ENCODE measurements at places on chromosomes 1 and 21.
A peak's percentile ranks its signal among the peaks of the same experiment; 100 is the strongest.

GRCh38 chr1:46735708-46736324, 16.9 kb upstream of the EFCAB14 start:
- peak; percentile 32 for DNase-seq

DNA sequence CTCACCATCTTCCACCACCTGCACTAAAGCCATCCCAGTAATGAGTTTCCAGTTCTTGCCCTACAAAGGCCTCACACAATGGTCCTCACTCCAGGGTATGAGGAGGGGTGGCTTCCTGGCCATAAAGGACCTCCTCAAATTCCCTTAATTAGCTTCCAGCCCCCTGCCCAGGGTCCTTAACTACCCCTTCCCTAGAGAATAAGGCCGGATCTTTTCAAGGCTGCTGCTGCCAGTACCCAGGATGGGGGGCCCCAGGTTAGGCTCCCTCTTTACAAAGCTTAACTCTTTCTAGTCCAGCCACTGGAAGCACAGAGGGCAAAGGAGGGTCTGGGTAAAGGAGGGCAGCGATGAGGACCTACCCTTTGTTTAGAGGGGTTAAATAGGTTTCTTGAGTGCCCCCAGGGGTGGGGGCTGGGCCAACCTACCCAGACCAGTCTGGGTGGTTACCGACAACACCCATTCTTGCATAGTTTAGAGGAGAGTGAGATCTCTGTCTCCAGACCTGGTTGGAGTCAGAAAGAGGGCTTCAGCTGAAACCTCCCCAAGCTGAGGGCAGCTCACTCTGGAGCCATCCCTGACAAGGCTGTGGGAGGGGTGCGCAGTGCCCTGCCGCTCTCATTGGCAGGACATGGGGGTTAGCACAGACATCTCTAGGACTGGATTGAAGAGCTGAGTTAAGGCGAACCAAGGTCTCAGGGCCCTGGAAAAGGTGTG, 7.1 kb downstream of the BLACAT1 start:
- DNase-seq = no peak

DNA sequence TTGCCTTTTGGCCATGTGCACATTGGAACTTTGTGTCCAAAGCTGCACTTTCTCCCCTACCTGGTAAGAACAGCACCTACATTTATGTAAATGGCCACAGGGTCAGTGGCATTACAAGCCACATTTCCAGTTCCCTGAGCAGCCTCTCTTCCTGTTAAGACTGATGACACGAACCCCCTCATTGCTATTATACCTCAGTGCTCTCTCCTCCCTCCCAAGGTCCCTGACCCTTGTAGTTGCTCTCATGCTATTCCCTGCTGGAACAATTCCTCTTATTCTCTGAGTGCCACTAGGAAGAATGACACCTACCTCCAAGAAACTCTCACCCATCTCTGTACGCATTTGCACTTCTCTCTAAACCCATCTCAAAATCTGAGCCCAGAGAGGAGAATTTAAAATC, 14.9 kb upstream of the VAV3 start:
- no peak for DNase-seq

GRCh38 chr1:175845338-175845737, 101.9 kb upstream of the TNR start:
- DNase-seq = no peak

- DNase-seq = no peak
Observed at GRCh38 chr1:67582625-67583461, 102.2 kb upstream of the GADD45A start.

DNA sequence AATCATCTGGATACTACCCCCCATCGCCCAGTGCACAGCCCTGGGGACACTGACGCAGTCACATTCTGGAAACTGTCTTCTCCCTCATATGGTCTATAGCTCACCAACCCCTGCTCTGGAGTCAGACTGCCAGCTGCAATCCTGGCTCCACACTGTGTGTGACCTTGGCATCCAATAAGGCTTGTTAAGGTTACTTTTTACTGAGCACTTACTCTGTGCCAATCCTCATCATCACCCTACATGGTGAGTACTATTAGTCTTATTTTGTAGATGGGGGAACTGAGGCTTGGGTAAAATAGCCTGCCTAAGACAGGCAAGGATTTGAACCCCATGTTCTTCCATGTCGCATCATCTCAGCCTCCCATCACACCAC, 34.9 kb downstream of the AHDC1 start:
- no peak for DNase-seq

- DNase-seq = no peak
Observed at GRCh38 chr1:160570840-160571239, 8.5 kb downstream of the CD84 start.

DNA sequence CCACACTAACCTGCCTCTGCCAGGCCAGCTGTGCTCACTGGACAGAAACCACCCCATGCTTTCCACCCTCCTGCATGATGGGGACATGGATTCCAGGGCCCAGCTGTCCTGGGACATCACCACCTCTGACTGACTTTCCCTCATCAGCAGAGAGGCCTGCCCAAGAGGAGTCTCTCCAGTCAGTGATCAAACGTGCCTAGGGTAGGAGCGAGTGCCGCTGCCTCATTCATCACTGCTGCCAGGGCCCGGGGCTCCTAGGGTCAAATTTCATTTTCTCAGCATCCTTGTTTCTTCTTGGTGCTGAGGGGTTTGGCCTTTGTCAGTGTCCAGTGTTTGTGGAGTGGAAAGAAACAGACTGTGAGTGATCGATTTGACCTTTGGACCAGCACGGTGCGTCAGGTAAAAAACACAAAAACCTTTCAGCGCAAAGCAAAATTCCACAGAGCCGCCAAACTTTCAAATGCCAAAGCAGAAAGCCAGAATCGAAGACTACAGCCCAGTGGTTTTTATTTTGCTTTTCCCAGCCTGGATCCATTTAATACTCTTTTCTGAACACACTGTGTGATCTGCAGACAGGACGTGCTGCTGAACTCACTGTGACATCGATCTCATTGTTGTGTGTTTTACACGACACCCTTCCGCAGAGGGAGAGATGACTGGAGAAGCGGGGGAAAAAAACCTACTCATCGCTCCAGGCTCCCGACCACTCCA, 43.2 kb downstream of the CAPN8 start:
- no peak for DNase-seq

DNA sequence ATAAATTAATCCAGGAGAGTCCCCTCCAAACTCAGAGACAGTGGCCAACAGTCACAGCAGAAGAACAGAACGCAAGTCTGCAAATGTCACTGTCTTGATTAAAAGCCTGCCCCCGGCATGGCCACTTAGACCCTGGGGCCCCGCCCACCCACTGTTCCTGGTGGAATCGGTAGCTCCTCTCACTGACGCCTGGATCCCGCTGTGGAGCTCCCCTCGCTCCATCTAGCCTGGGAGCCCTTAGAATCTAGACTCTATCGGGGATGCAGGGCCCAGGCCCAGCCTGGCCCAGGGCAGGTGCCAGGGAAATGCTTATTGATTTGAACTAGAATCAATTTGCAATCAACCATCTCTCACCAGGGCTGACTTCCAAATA, 21.4 kb upstream of the PLEKHG5 start:
- no peak for DNase-seq

GRCh38 chr1:25134307-25134706, 98.0 kb downstream of the SYF2 start:
- DNase-seq = no peak

DNA sequence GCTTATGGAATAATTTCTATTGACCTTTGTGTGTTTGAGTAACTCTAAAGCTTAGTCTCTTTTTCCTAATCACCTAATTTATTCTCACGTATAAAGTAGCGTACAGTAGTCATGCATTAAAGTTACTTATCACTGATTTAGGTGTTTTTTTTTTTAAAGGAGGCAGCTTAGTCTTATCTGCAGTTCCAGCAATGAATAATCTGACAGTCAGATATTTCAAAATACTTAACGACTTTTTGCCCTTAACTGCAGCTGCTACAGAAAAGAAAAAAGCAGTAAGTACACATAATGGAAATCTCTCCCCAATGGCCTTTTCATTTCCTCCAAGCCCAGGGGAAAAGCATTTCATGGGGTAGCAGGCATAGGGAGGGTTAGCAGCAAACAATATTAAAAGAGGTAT, 54.6 kb downstream of the SLC35F3 start:
- DNase-seq = no peak

- DNase-seq = no peak
Observed at GRCh38 chr1:232587141-232588008, 42.6 kb downstream of the SIPA1L2 start.

DNA sequence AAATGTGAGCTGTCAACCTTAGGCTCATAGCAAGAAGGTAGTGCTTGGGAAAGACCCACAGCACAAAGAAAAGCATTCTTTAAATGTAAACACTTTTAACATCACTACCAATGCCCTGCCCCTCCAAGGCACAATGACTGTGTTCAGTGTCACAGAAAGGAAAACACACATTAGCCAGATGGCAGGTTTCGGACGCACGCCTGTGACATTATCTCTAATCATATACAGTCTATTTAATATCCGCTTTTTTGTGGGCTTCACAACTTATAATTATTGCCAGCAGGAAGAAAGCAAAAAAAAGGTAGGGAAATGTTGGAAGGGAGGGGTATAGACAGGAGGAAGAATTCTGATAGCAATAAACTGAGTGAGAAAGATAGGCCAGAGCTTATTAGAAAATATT, 112.4 kb upstream of the BEND5 start:
- DNase-seq = no peak

DNA sequence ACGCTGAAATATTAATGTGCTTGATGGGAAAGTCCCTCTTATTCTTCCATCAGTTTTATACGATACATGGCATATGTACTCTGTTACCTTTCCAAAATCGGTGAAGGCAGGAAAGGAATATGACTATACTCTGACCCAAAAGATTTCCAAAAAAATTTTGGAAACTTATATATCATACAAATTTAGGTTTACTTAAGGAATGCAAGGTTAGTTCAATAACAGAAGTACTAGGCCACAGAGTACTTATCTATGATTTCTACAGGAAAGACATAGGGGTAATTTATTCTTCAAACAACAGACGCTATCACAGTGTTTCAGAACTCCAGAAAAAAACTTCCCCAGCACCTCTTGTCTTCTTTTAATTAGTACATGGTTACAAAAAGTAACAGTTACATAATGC, 84.8 kb downstream of the COP1 start:
- DNase-seq = no peak

DNA sequence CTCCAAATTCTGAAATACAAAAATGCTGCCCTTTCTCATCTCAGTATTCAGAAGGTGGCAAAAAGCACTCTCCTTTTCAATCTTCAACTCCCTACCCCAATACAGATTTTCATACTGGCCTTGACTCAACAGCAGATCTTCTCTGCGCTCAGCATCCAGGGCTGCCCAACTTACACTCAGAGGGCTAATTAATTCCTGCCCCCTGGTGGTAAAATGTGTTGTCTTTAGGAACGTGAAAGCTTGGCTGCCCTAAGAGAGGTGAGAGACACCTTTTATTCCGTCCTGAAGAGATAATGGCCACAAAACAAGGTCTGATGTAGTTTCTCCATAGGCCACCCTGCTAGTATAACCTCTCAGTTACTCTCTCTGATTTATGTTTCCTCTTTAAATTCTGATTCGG, 25.0 kb downstream of the KRTAP24-1 start:
- peak; percentile 13 for DNase-seq

DNA sequence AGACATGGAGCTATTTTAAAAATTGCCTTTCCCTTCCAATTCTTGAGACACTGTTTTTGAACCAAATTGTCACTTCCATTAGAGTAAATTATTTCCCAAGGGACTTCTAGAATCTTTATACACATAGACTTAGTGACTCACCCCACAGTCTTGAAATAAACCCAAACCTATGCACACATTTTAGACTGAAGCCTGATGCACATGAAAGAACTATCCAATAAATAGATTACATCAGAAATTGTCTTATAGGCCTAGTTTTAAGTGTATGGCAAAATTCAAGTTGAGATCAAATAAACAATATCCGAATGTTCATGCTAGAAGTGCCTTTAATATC, 32.2 kb upstream of the ZNF326 start:
- no peak for DNase-seq

- no peak for DNase-seq
Observed at GRCh38 chr1:103250441-103250861, 142.1 kb upstream of the COL11A1 start.

- no peak for DNase-seq
Observed at GRCh38 chr1:155321639-155322503, 1.2 kb downstream of the RUSC1 start.

GRCh38 chr21:17612023-17612564, 607 bp downstream of the BTG3 start:
- no peak for DNase-seq

GRCh38 chr1:107776900-107777663, 187.9 kb downstream of the VAV3 start:
- DNase-seq = no peak

DNA sequence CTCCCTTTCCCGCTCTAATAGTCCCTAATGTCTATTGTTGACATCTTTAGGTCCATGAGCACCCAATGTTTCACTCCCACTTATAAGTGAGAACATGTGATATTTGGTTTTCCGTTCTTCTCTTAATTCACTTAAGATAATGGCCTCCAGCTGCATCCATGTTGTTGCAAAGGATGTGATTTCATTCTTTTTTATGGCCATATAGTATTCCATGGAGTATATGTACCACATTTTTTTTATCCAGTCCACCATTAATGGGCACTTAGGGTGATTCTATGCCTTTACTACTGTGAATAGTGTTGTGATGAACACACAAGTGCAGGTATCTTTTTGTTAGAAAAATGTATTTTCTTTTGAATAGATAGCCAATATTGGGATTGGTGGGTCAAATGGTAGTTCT, 126.0 kb upstream of the RAB3GAP2 start:
- no peak for DNase-seq

DNA sequence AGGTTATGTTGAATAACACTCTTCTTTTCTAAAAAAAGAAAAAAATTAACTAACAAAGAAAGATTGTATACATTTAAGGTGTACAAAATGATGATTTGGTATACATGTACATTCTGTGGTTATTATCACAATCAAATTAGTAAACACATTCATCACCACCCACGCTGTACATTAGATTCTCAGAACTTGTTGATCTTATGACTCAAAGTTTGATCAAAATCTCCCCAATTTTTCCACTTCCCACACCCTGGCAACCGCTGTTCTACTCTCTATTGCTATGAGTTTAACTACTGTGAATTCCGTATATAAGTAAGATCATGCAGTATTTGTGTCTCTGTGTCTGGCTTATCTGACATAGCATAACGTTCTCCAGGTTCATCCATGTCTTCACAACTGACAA, 469.5 kb upstream of the CHRM3 start:
- no peak for DNase-seq

- DNase-seq = no peak
Observed at GRCh38 chr1:216201946-216202345, 221.3 kb downstream of the USH2A start.

DNA sequence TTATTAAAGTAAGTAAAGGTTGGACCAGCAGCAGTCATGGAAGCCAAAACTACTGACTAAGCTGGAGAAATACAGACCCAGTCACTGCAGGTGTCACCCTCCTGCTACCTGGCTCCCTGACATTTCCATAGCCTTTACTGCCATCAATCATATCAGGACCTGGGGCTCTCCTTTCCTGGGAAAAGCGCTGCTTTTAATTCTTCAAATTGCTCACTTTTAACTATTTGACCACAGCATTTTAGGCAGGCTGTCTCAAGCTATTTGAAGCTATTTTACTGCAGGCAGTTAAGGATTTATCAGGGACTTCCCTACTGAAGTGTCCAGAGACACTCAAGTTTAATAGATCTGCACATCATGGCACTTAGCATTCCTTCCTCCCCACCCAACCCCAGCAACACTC, 4.1 kb downstream of the IVL start:
- no peak for DNase-seq
